ENCODE measurements at places on chromosomes 5 and 9.
A peak's percentile ranks its signal among the peaks of the same experiment; 100 is the strongest.

DNA sequence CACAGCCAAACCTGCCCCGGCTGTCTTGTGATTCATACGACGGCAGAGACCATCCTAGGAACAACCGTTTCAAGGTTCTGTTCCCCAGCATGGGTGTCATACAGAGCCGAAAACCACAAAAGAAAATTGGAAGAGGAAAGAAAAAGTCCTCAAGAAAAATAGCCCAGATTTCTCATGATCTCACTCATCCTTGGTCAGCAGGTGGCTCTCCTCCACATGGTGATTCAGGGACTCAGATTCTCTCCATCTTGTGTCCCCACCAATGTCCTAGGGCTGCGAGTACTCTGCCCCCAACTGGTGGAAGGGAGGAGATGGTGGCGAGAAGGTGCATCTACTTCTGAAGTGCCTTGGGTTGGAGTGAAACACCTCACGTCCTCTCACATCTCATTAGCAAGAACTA lies 25.6 kb downstream of the PDZD2 start:
- DNase-seq: no peak

DNA sequence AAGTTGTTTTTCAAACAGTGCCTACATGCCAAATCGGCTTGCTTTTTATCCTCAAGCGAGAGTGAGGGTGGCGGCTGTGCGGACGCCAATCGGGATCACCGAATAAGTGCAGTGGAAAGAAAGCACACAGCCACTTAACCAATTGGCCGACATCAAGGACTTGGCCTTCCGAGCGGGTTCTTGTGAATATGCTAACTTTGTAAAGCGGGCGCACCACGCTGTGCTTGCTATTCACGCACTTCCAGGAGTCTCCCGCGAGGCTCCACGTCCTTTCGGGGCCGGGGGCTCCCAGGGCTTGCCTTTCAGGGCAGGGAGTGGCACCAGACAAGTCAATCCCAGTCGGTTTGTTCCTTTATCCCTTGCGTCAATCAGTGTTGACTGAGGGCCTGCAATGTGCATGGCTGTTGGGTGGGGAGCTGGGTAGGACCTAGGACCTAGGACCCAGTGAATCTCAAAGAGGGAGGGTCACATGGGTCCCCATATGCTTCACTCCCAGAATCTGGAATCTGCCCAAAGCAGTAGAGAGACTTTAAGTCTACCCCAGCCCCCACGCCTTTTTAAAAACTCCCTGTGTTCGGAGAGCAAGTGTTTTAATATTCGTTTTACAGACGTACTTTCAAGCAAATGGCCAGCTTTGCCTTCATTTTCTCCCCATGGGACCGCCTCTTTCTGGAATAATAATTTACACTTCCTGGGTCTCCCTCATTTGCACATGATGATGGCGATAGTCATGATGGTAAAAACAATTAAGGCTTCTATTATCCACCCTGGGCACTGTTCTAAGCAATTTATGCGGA lies 2.0 kb upstream of the GCNT4 start:
- DNase-seq: no peak

- DNase-seq: no peak
Observed at GRCh38 chr5:58818465-58818864, 235.6 kb downstream of the RAB3C start.

- no peak for DNase-seq
Observed at GRCh38 chr9:129458155-129458661, 162.7 kb downstream of the C9orf50 start.

GRCh38 chr5:922436-923280 lies 30.0 kb downstream of the TRIP13 start:
- no peak for DNase-seq

GRCh38 chr9:38700695-38701094 lies 19.2 kb downstream of the FAM240B start:
- no peak for DNase-seq

DNA sequence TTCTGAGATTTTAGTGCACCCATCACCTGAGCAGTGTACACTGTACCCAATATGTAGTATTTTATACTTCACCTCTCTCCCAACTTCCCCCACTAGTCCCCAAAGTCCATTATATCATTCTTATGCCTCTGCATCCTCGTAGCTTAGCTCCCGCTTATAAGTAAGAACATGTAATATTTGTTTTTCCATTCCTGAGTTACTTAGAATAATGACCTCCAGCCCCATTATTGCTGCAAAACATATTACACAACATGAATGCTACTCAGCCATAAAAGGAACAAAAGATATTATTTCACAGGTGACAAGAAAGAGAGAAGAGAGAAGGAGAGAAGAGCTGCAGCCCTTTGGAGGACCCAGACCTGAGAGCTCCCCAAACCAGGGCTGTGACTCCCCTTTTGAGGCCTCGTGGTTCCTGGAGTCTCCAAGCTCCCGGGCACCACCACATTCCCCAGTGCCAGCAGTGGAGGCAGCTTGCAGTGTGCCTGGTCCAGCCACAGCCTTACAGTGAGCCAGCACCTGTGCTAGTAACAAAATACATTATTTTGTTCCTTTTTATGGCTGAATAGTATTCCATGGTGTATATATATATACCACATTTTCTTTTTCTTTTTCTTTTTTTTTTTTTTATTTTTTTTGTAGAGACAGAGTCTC lies 194.5 kb upstream of the DAB2 start:
- DNase-seq: no peak

DNA sequence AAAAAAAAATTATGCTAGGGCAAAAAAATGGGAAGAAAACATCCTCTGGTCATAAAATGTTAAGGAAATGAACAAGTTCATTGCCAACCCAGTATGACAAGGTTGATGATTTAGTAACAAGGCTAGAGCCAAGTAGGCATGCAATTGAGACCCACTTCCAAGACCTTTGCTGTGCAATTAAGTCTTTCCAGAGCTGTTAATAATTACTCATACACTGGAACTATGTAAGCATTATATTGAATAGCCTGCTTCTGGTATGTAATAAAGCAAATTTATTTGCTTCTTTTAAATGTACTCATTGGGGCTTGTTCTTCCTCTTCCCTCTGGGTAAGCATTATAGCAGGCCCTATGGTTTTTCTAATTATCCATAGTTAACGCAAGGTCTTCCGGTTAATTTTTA lies 32.5 kb upstream of the SNAPC3 start:
- no peak for DNase-seq

GRCh38 chr5:2281446-2281845 lies 398.7 kb upstream of the IRX4 start:
- DNase-seq: no peak

DNA sequence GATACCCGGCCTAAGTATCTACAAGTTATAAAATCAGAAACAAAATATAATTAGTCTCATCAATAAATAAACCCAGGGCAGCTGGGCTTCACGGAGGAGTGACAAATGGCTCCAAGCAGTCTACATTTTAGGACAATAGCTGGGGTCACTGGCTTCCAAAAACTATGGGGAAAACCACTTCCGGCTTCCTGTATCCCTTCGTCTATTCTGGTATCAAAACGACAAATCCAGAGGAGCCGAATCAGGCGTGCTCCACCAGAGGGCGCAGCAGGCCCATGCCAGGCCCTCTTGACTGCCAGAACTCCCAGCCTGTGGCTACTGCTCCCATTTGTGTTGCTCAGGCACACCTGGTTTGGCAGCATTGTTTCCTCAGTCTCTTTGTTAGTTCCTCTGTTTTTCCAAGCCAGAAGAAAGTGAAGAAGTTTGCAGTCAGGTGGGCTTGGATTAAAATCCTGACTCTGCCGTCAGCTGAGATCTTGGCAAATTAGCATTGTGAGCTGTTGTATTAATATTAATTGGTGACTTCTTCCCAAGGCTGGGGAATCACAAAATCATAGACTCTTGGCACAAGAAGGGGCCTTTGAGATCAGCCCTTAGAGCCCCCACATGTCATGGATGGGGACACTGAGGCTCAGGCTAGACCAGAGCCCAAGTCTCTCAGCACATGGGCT lies 11.6 kb upstream of the RAB14 start:
- DNase-seq: peak; percentile 27

GRCh38 chr5:35863159-35863558 lies 6.5 kb downstream of the IL7R start:
- DNase-seq: no peak

GRCh38 chr5:170113522-170113900 lies 7.8 kb downstream of the FOXI1 start:
- DNase-seq: no peak

- no peak for DNase-seq
Observed at GRCh38 chr9:98226957-98227356, 28.5 kb downstream of the TBC1D2 start.

- peak; percentile 44 for DNase-seq
Observed at GRCh38 chr5:172932313-172933017, 26.8 kb upstream of the RPL26L1 start.

DNA sequence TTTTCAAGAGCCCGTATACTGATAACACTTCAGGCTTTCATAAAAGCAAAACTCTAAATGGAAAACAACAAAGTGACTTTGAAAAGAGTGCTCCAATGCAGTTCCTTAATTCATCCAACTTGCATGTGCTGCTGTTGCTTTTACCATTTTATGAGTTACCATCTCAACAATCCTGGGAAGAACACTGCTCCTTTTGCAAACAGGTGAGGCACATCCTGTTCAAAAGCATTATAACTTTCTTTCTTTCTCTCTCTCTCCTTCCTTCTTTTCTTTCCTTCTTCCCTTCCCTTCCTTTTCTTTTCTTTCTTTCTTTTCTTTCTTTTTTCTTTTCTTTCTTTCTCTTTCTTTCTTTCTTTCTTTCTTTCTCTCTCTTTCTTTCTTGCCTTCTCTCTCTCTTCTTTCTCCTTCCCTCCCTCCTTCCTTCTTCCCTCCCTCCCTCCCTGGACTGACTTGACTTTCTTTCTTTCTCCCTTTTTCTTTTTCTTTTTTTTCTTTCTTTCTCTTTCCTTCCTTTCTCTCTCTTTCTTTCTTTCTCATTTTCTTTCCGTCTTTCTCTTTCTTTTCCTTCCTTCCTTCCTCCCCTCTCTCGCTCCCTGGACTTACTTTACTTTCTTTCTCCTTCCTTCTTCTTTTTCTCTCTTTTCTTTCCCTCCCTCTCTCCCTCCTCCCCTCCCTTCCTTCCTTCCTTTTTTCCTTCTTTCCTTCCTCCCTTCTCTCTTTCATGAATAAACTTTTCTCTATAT lies 11.2 kb upstream of the PARP8 start:
- DNase-seq: no peak

DNA sequence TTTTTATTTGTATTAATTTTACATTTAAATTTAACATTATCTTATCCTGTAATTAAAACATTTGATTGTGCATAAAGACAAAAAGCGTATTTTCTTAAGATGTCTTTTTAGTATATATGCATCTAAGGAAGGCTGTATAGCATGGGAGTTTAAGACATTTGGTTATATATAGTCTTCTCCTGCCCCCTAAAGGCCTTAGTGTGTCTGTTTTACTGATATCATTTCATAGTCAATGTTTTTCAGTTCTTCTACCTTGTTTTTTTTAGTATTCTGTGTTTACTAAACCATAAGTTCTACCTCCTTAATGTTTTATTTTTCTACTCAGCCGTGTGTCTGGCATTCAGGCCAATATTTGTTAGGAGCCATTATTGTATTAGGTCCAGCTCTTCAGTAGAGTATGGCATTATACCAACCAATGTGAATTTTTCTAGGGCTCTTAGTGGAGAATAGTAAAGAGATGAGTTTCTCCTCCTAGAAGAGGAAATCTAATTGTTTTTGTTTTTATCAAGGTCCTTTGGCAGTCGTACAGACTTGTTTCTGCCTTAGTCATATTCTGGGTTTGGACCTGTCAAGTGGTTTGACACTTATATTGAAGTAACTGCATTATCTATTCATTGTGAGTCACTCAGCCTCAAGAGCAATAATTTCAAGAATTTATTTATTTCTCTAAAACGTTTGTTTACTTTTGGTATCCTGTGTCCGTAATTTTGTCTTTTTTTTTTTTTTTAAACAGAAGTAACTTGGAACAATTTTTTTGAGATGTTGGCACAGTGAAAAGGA lies 74.8 kb downstream of the SLF1 start:
- DNase-seq: no peak

GRCh38 chr5:69237877-69238276 lies 3.2 kb downstream of the CDK7 start:
- DNase-seq: no peak

- DNase-seq: no peak
Observed at GRCh38 chr9:24464319-24464951, 81.3 kb downstream of the IZUMO3 start.

GRCh38 chr9:99353408-99353807 lies 131.3 kb downstream of the SEC61B start:
- no peak for DNase-seq

DNA sequence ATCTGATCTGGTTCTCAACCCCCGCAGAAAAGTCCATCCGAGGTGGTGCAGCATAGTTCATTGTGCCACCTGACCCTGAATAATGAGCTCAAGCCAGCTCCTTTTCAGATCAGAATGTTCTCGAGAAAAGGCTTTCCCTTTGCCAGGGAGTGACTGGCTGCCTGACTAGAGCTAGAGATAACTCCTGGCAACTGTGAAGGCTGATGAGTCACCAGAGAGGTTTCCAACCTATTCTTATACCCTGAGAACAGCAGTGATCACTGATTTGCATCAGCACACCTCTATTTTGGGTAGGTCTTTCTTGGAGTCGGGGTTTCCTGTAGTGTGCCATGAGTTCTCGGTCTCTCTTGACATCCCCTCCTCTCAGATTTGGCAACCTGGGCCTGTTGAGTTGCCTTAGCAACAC lies 127.9 kb downstream of the PIK3R1 start:
- no peak for DNase-seq

DNA sequence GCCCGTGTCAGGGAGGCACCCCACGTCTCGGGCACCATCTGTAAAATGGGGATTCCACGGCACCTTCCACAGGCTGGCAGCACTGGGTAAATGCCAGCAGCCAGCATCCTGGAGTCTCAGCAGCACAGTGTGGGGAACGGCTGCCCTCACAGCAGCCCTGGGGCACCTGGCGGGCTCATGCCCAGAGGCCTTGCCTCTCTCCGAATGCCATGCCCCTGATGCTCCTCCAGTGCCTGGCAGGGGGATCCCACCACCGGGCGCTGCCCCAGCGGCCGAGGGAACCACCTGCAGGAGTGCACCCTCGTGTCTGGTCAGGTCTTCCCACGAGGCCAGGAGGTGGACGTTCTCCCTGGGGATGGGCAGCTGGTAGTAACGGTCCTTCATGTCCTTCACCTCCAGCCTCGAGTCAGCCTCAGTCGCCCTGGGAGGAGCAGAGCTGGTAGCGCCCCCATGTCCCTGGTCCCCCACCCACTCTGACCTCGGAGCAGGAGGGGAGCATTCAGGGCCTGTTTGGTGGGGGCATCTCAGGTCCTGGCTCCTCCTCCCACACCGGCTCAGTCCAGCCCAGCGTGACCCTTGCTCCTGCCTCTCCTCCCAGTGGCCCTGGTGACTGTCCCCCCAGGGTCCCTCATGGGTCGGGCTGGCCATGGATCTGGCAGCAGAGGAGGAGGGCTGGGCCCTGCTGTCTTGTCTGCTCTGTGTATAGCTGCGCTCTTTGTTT lies 49.9 kb upstream of the NRARP start:
- DNase-seq: no peak

GRCh38 chr9:17810728-17811571 lies 232.1 kb downstream of the SH3GL2 start:
- DNase-seq: no peak

DNA sequence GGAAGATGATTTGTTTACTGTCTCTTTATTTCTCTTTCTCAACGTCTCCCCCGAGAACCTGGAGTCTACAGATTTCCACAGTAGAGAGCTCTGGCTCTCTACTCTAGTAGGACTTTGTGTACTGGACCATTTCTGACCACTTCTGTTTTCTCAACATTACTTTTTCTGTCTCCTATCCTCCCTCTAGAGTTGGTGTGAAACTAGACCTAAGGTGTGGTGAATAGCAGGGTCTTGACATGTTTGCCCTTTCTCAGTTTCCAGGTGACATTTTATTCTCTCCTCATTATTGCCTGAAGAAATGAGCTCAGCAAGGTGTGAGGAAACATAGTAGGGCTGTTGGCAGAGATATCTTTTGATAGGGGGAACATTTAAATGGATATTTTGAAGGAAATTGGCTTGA lies 62.1 kb upstream of the IL6ST start:
- no peak for DNase-seq

GRCh38 chr5:159835548-159835947 lies 80.7 kb upstream of the ADRA1B start:
- no peak for DNase-seq

Data from stimulated activated CD8-positive, alpha-beta memory T cell treated with anti-CD3 and anti-CD28 coated beads, Interleukin-4, amount 100 ng/mL, for 4 hours (primary cell).